Regular cardiac myocyte (primary cell): ENCODE measurements at places on chromosomes 12 and 14. TPM values are rescaled to one million over a fixed set of nuclear protein-coding genes. Genes with fewer than 3 reads are reported as not detected.

CFAP54 gene
- total RNA-seq, result 2.7 and 4.2 TPM in 2 replicates

ANKRD33 gene
- total RNA-seq, result under 0.01 and 0.38 TPM in 2 replicates

KIF5A gene
- total RNA-seq, result 0.19 and 0.28 TPM in 2 replicates

CEP290 gene
- total RNA-seq, result 14.4 and 32.1 TPM in 2 replicates

ENTPD5 gene
- total RNA-seq, result 8.1 and 9.6 TPM in 2 replicates
